ENCODE measurements at places on chromosomes 3 and 15.

- DNase-seq, result peak; percentile 18
Measured at GRCh38 chr3:49602877-49603411, 48.7 kb downstream of the BSN start.

DNA sequence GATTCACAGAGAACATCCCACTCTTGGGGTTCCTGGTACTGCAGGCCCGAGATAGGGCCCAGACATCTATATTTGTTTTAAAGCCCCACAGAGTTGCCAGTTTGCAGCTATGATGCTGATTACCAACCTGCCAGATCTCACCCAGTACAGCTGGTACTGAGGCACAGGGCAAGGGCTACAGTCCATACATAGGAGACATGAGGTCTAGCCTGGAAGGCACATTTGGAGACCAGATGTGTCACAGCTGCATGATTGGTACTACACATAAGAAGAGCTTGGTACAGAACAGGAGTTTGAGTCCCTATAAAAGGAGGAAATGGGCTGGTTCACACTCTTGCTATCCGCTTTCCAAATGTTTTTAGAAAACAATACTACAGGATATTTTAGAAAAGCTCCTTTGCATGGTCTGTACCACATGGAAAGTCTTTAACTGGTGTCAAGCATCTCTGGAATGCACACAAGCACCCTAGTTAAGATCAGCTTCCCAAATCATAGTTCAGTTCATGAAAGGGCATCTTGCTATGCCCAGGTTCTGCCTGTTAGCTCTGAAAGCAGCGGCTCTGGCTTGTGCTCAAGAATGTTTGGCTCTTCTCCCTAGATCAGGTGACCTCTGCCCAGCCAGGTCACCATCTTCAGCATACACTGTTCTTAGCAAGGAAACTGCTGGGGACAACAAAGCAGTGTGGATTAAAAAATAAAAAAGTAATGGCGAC, 20.6 kb downstream of the MTMR14 start:
- no peak for DNase-seq

DNA sequence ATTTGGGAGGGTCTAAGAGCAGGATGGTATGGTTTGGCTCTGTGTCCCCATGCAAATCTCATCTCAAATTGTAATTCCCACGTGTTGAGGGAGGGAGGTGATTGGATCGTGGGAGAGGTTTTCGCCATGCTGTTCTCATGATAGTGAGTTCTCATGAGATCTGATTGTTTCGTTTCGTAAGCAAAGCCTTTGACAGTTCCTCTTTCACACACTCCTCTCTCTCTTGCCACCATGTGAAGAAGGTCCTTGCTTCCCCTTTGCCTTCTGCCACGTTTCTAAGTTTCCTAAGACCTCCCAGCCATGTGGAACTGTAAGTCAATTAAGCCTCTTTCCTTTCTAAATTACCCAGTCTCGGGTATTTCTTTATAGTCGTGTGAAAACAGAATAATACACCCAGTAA, 553.7 kb downstream of the TAFA4 start:
- DNase-seq, result no peak

- no peak for DNase-seq
Measured at GRCh38 chr3:57972531-57973111, 35.6 kb upstream of the FLNB start.

DNA sequence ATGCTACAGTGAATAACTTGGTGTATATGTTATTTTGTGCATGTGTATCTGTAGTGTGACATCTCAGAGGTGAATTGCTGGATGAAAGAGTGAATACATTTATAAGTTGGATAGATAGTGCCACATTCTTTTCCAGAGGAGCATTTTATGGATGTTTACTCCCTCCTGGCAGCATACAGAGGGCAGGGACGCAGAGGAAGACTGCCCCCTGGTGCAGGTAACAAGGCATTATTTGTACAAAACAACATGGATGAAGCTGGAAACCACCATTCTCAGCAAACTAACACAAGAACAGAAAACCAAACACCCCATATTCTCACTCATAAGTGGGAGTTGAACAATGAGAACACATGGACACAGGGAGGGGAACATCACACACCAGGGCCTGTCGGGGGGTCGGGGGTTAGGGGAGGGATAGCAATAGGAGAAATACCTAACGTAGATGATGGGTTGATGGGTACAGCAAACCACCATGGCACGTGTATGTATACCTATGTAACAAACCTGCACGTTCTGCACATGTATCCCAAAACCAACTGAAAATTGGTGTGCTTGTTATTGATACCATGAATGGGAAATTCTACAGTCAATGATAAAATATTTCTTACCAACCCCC, 57.9 kb upstream of the CTXND1 start:
- DNase-seq, result no peak

- no peak for DNase-seq
Measured at GRCh38 chr15:70327856-70328678, 230.3 kb upstream of the TLE3 start.

DNA sequence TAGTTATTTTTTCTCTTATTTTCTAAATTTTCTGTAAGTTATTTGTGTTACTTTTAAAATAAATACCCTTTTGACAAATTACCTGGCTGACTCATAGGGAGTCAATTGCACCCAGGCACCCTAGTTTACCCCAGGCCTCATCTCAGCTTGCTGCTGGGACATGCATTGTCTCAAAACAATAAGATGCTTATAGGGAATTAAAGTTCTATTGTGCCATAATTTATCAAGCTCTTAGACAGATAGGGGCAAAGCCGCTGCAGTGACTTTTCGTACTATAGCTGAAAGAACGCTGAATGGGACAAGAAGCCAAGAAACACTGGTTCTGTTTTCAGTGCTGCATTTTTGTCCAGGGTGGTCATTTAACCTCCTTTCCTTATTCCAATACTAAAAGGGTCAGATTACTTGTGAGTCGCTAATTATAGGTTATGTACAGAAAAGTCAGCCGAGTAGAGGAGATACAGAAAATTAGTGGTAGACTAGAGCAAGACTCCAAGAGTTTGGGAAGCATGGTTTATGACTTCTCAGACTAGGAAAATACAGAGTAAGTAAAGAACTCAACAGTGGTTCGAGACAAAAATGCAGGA, 50.3 kb downstream of the EXD1 start:
- no peak for DNase-seq

DNA sequence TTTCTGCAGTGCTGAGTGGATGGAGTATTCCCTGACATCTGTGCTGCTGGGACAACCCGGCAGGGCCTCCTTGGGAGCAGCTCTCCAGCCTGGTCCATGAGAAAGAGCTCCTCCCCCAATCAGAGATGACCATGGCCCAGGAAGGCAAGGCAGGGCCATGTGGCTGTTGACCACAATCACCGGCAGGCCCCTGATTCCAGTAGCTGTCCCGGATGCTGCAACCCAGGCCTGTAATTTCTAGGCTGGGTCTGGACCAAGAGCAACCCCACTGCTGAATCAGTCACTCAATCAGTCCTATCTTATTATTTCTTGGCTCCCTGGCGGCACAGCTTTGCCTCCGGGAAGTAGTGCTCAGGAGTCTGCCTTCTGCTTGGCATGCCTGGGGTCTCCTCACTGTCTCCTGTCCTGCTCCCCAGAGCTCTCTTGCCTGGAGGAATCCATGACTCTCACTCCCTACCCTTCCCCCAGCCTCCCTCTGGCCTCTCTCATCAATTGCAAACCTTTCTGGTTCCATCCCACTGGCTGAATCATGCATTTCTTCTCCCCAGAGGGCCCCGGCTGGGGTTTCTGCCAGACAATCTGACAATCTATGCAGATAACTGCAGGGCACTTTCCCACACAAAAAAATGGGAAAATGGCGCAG, 32.6 kb upstream of the ITGA11 start:
- no peak for DNase-seq

- DNase-seq, result no peak
Measured at GRCh38 chr3:129961141-129961541, 13.4 kb upstream of the TRH start.

- DNase-seq, result no peak
Measured at GRCh38 chr15:80576519-80577090, 118.5 kb upstream of the ABHD17C start.

GRCh38 chr3:86228101-86228500, 762.8 kb downstream of the VGLL3 start:
- no peak for DNase-seq

DNA sequence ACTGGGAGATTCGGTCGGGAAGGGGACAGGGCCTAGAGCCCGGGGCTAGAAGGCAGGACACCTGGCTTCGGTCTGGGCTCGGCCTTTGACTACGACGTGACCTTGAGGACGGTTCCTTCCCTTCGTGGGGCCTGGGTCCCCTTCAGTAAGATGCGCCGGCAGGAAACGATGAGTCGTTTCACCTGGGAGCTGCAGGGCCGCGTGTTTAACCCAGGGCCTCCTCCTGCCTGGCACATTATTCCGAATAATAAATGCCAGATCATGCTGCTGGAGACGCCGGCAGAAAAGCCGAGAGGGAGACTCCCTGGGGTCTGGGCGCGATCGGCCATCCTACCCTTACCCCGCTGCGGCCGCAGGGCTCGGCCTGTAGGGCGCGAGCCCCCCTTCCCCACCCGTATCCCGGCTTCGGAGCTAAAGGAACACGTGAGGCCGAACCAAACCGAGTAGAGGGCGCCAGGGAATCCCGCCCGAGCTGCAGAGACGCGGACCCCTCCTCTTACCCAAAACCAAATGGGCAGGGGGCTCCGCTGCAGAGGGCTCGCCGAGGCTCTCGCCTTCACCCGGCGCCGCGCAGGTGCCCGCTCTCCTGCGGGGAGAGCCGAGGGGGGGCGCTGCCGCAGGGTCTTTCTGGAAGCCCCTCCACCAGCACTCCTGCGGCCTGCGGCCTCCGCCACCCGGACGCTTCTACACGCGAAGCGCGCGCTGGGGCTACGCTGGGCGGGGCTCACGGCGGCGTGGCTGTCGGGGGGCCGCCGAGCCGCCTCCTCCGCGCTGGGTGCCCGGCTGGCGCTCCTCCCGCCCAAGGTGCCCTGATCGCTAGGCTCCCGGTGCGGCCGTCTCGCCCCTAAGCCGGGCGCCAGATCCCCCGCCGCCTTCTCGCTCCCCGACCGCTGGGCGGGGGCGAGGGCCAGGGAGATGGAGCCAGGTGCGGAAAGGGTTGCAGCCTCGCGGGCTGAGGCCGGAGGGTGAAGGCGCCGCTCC, at the start of gene BDH1:
TSS of gene BDH1 (minus strand) at position 688 of the 981 bp plus-strand sequence. CDS start 9,525 bp downstream, outside the sequence.
- DNase-seq, result peak; percentile 49

DNA sequence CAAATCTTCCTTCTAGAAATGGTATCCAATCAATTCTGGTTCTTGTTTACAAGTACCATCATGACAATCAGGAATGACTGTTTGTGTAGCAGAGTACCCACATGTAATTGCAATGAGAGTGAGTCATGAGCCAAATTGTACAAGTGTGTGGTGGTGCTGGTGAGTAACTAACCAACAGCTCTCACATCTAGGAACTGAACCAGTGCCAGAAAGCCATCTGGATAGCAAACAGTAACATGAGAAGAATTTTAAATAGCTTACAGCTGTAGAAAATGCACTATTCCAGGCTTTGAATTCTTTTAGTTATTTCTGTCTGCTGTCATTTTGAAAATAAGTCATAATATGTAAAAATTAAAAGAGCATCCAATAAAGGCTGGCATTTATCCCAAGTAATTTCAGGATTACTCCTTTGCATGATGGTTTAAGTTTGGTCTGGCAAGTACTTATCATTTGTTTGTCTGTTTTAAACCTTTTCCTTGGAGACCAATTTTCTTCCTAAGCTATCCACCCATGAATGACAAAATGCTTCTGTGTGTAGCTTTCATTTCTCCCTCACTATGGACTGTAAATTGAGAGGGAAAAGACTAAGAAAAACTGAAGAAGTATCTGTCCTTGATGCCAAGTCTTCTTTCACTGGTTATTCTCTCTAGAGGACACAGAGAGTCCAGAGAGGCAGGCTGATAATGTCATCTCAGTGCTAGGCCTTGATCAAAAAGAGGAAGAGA, 60.0 kb downstream of the PIK3CB start:
- no peak for DNase-seq

Measured in T-helper 17 cell (primary cell).